ELR (cell line): ENCODE measurements at places on chromosomes 12 and 14.
A peak's percentile ranks its signal among the peaks of the same experiment; 100 is the strongest.

GRCh38 chr14:100486025-100486828 lies 101.0 kb downstream of the BEGAIN start:
- DNase-seq, result peak; percentile 74

DNA sequence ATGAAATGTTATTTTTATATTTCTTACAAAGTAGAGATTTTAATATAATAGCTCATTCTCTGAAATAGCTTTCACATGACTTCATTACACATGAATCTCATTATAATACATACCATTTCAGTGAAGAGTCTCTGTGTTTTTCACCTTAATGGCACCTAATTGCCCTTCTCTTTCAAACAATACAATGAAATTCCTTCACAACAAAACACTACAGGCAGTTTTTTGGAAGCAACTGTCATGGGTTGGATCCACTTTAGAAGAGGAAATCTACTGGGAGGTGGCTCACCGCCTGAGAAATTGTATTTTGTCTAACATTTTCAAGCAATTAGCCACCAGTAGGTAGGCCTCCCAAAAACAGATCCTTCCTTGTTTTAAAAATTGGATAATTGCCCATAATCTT lies 40.3 kb upstream of the RGS6 start:
- no peak for DNase-seq

GRCh38 chr14:34340025-34340625 lies 121.9 kb downstream of the SPTSSA start:
- peak; percentile 41 for DNase-seq

GRCh38 chr12:16189849-16190248 lies 87.6 kb downstream of the SLC15A5 start:
- no peak for DNase-seq

DNA sequence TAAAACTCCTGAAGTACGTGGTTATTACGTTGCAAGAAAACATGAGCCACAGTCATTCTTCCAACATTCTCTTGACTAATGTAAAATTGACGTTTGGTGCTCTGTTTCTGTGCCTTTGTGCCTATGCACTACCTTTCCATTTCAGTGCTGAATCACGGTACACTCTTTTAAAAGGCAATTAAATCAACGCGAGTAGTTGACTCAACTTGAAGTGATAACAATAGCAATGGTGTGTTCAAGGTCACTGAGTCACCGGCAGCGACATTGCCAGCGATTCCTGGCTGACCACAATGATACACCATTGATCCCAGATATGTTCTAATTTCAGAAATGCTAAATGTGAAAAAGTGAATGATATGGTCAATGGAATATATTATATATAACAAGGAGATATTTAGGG lies 17.8 kb downstream of the AK7 start:
- peak; percentile 38 for DNase-seq

DNA sequence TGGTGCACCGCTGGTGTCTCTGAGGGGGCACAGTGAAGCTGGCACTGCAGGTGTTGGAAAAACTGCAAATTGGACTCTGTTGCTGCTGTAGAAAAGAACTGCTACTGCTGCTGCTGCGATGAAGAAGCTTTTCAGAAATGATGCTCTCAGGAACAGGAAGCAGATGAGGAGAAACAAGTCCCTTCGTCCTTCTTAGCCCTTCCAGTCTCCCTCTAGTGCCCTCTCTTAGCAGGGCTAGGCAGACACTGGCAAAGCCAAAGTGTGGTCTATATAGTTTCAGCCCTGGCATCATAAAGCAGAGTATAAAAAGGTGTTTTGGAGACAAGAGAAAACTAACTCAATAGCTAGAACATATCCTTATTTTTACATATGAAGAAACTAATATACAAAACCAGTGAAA lies 174.5 kb downstream of the MYRFL start:
- no peak for DNase-seq

GRCh38 chr12:44930972-44931600 lies 55.0 kb upstream of the NELL2 start:
- DNase-seq, result peak; percentile 85

DNA sequence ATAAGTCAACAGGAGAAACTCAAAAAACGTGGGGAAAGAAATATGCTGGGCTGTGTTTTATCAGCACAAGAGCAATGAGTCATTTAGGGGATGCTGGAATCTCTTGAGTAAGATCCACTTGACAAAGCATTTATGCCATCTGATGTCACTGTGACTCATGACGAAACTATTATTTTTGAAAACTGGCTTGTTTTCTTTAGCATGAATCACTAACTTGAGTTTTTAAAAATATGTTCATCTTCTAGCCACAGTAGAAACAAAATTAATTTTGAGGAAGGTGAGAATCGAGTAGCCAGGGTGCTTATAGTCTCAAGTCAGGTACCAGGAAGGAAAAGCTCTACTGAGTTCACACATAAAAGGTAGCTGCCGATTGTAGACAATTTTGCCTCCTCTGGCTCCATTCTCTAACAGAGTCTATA lies 456.2 kb upstream of the MGAT4C start:
- DNase-seq, result peak; percentile 99

DNA sequence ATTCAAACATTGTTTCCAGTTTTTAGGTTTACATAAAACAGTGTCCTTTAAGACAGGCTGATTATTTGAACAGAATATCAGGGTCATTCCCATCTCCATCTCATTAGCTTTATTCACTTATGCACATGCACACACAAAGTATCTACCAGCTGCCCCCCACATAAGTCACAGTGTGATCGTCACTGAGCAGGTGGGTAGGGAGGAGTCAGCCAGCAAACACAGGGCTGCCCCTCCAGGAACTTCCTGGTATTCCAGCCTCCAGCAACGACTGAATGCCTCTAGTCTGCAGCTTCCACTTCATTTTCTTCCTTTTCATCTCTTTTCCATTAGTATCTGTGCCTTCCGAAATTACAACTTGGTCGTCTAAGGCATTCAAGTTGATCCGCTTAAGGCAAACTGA lies 48.8 kb upstream of the FOXN3 start:
- DNase-seq, result no peak

DNA sequence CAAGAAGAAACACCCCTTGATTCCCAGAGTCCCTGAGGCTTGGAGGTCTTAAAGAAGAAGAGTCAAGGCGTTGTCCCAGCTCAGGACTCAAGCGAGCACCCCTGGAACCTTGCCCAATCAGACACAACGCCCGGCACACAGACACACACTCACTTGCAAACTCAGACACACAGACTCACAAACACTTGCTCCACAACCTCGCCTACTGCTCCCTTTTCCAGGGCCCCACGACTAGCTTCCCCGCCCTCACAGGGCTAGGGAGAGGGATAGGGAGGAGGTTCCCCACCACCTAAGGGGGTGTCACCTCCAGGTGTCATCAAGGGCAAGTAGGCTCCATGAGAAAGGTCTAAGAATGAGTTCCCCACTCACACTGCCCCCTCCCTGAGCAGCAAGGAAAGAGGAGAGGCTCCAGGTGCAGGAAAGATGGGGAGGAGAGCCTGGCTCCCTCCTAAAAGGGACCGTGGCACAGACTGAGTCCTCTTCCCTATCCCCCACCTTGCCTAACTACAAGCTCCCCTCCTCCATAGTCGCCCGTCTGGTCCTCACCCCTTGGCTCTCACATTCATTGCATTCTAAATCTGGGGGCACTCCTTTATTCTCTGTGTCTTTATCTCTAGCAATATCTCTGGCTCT lies 717 bp downstream of the WNT10B start:
- no peak for DNase-seq

DNA sequence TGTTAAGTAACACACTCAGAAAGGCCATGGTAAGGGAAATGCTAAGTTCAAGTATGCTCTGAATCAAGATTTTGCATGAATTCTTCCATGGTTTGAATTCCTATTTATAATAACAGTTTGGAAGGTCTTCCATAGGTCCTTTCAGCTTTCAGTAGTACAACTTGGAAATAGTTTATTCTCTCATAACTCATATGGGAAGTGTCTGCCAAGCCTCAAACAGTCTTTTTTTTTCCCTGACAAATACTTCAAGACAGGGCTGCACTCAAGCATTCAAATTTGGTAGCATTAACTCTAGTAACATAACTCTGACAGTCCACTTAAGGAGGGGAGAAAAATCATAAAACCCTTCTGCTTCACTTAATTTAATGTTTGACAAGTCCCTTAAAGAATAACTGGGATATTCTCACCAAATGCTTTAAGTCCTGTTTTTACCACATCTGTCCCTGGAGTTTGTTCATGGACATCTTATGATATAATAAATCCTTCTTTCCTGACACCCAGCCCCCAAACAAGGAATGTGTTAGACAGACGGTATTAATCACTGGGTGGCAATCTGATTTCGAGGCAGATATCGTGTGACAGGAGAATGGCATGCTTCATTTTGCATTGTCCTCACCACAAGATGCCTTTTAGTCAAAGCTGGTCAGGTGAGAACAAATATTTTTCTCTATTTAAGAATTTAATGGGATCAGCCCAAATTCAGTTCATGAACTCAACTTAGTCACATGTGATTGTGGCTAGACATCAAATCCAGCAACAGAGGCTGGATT lies 165.7 kb downstream of the BMP4 start:
- DNase-seq, result no peak

- DNase-seq, result no peak
Measured at GRCh38 chr12:55716582-55716957, 724 bp downstream of the BLOC1S1 start.

GRCh38 chr14:93059917-93060545 lies 55.7 kb downstream of the ITPK1 start:
- DNase-seq, result no peak

- DNase-seq, result peak; percentile 76
Measured at GRCh38 chr12:132106921-132107320, 37.2 kb downstream of the DDX51 start.
